Fibroblast of mammary gland (primary cell): ENCODE measurements at places on chromosomes 4 and X.

DNA sequence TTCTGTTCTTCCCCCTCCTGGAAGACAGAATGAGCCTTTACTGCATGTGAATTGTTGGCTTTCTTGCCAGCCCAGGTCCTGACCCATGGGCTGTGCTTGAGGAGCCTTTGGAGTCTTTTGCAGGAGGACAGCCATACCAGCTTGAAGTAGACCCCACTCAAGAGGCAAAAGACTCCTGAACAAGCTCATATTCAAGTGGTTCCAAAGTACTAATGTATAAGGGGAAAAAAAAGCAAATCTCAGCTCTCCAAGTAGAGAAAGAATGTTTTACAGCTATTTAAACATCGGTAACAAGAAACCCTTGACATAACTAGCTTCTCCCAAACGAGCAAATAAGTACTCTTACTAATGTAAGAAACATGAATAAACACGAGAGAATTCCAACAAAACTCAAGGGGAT is 174.9 kb upstream of the MXRA5 start:
- DNase-seq: peak; percentile 69

- no peak for DNase-seq
Observed at GRCh38 chr4:82123934-82124333, 249.9 kb downstream of the HNRNPD start.

DNA sequence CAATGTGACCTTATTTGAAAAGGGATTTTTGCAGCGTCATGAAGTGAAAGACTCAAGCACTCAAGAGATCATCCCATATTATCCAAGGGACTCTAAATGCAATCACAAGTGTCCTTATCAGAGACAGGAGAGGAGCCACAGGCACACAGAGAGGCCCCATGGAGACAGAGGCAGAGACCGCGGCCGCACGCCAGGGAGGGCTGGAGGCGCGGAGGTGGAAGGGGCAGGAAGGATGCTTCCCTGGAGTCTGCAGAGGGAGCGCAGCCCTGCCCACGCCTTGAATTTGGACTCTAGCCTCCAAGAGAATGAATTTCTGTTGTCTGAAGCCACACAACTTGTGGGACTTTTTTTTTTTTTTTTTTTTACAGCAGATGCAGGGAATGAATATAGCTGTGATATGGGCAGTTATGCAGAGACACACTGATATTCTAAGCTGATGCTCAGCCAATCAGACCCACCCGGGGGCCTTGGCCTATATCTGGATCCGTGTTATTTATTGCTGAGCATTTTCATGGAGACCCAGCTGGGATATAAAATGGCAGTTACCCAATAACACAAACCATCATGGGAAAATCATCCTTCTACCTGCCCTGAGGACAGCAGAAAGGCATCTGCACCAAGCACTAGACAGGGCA is 244.8 kb upstream of the PSAPL1 start:
- DNase-seq: no peak

GRCh38 chr4:173218411-173219125 is 50.0 kb downstream of the GALNT7 start:
- DNase-seq: peak; percentile 55

DNA sequence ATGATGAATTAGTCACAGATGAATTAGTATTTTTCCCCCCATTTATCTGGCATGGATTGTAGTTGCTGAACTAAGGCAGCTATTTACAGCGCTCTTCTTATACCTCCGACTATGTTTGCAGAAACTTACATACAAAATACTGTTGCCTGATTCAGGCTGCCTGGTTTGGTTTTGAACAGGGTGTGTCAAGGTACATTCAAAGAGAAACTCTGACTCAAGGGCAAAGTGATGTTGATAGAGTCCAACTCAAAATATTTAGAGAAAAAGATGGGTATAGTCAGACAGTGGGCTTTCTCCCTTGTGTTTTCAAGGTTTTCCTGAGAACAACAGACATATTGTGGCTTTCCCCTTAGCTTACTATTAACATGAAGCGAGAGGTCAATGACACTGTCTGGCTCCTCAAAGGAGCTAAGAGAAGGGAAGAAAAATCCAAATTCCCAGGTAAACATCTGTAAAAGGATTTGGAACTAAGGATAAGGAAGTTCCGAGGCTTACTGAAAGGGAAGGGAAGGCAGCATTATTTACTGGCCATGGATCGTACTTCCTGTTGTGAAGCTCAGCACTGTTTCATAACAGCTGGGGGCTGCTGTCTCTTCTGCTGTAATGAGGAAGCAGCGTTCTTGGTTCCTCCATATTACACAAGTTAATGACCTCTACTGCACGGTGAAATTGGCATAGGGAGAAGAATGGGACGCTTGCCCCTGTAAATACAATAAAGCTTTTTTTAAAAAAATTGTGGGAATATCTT is 30.9 kb downstream of the FAM9C start:
- DNase-seq: peak; percentile 21

DNA sequence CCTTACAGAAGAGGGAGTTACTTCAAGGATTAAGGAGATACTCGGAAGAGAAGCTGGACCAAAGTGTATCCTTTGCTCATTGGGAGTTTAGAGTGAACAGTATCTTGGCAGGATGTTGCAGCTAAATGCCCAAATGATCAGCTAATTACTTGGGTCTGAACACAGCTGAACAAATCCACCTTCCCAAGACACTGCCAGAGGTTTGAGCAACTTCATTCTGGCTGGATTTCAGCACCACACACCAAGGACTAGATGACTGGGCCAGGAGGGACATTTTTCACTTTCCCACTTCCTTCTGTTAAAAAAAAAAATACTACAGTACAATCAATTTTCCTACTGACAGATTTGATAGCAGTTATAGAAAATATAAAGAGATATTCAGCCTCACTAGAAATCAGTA is 324.6 kb downstream of the MID1IP1 start:
- no peak for DNase-seq

DNA sequence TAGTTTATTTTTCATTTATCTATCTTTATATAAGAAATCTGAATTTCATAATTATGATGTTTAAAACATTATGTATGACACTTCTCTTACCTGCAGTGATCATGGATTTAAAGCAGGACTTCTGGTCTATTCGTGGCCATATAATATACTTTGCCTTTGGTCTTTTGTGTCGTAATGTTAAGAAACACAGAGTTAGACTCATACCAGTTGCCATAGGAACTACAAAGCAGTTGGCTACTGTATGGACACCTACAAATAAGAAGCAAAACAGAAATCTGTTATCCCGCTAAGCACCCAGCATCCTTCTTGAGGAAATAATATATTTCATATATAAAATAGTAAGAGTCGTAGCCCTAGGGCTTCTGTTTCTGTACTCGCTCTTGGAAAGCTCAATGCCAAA is 4.3 kb downstream of the SEPSECS start:
- DNase-seq: no peak

DNA sequence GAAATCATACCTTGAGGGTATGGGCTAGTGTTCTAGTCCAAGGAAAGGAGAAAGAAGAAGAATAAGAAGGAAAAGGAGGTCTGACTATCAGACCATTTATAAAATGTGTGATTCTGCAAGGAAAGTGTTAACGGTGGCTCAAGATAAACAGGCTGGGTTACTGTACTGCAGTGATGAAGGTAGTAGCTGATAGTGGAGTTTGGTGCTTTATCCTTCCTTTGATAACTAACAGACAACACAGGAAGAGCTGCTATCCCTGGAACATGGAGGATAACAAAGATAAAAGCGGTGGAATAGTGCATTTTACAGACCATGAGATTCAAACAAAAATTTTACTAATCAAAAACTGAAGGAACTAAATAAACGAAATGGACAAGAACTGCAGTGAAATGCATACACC is 2.6 kb downstream of the UNC5C start:
- no peak for DNase-seq

GRCh38 chr4:169815606-169816005 is 57.9 kb upstream of the HPF1 start:
- peak; percentile 66 for DNase-seq

- DNase-seq: peak; percentile 3
Observed at GRCh38 chrX:104254442-104255115, at the start of gene ESX1. TSS of gene ESX1 (minus strand) at chrX:104254933. CDS start at chrX:104254849, 84 bp downstream.

DNA sequence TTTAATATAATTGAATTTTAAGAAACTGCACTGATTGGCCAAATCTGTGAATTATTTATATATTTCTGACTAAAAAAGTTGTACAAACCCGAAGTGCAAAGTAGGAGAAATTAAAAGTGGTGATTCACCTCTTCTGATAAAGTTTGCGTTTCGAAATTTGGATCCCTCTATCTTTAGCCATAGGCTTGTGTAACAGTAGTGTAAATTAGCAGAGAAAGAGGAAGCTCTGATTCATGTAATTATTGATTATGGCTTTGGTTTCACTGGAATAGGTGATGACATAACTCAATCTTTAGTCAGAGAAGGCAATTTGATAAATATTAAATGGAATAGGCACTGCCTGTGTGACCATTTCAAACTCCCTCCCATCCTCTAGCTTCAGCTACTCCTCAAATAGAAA is 717.8 kb upstream of the PCDH7 start:
- no peak for DNase-seq

DNA sequence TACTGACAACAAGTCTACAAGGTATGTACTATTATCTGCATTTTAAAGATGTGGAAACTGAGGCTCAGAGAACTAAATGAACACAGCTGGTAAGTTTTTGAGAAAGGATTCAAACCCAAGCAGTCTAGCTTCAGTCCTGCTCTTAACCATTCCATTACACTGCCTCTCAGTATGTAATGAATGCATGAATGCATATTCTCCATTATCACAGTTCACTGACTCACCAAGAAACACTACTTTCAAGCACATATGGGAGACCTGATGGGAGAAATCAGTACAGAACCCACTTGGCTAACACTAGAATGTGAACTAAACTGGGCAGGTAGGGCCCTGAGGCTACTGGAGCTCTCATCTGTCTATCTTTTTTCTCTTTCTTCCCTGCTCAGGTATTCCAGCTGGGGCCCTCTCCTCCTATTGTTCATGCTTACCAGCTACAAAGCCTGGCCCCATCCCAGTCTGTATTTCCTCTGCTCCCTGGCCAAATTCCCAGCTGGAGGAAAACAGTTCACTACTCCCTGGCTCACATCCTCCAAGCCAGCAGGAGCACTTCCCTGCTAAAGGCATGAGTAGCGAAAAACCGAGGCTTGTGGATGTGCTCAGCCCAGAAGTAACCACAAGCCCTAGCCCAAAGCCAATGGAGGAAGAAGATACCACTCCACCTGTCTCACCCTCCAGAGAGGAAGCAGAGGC is 178.2 kb upstream of the ARHGEF9 start:
- DNase-seq: no peak

DNA sequence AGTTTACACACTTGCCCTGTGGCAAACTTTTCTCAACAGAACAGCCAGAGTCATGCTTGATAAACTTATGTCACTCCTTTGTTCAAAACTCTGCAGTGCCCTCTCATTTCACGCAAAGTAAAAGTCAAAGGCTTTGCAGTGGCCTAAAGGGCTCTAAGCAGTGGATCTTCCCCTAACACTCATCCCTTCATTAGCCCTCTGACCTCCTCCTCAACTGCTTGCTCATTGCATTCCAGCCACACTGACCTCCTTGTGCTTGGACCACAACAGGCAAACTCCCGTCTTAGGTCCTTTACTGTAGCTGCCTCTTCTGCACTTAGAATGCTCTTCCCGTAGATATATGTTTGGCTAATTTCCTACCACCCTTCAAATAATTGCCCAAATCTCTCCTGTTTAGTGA is 5.6 kb downstream of the PRDM5 start:
- peak; percentile 50 for DNase-seq

- no peak for DNase-seq
Observed at GRCh38 chrX:9862525-9862924, 76.3 kb downstream of the SHROOM2 start.

- no peak for DNase-seq
Observed at GRCh38 chr4:74931376-74931775, 1.5 kb upstream of the PARM1 start.

DNA sequence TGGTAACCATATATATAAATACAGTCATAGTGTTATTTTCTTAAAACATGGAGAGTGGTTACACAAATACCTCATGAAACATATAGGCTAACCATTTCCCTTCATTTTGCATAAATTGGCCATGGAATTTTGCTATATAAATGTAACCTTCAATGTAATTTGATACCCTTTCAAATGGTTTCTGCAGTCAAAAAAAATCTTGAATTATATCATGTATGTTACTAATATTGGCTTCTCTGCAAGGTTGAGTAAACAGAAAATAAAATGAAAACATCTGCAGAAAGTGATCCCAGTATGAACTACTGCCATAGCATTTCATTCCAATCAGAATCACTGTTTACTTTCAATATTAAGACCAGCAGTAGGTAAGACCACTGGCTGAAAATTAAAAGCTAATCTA is 1165.9 kb upstream of the TENM3 start:
- DNase-seq: peak; percentile 52

DNA sequence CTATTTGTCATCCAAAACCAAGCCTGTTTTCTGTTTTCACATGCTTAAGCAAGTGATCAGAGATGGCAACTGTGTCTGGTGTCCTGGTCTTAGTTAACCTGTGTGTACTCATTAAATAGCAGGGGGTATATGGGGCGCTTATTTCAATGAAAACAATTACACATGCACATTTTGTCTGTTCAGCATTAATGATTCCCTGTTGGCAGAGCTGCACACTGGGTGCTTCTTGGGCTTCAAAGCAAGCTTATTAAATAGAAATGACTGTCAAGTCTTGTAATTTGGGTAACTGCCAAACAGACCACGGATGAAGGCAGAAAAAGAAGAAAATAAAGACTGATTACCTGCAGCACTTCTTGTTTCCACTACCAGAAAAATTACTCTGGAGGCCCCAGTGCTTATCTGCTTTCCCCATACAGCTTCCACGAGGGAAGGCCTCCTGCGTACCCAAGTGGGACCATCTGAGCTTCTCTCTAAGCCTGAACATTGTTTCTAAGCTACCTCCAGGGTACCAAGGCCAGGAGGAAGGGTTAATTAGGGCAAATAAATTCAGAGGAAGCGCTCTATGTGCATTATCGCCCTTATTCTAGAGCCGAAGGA is 107.2 kb upstream of the TBL1X start:
- no peak for DNase-seq

- DNase-seq: no peak
Observed at GRCh38 chrX:5891378-5891777, 337.3 kb downstream of the NLGN4X start.

- no peak for DNase-seq
Observed at GRCh38 chr4:103998756-103999155, 279.0 kb upstream of the TACR3 start.

DNA sequence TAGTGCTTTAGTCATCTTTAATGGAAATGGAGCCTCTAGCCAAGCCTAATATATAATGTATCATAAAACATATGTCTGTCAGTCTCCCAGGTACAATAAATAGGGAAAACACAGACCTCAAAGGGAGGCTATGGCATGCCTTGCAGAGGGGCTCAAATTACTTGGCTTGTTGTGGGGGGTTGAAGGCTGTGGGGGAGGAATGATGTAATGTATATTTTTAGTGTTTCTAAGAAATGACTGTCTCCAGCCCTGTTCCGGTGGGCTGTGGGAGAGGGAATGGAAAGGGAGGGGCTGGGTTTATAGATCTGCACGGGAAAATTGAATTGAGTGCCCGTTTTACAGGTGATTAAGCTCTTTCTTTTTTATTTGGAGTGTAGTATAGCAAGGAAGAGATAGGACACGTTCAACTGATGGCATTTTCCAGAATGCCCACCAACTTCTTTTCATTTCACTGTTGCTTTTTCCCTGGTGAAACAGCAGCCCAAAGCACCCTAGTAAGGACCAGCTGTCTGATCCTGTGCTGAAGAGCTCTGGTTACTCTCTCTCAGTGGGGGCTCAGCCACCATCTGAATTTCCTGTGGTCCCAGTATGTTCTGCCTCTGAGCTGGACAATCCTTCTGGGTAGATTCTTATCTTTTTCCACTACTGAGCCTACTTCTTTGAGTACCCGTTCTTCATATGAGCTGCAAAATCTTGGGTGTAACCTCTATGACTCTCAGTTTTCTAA is 220.7 kb upstream of the CASK start:
- no peak for DNase-seq
